BJ (cell line): ENCODE measurements at places on chromosomes 12 and 14.
A peak's percentile ranks its signal among the peaks of the same experiment; 100 is the strongest.

DNA sequence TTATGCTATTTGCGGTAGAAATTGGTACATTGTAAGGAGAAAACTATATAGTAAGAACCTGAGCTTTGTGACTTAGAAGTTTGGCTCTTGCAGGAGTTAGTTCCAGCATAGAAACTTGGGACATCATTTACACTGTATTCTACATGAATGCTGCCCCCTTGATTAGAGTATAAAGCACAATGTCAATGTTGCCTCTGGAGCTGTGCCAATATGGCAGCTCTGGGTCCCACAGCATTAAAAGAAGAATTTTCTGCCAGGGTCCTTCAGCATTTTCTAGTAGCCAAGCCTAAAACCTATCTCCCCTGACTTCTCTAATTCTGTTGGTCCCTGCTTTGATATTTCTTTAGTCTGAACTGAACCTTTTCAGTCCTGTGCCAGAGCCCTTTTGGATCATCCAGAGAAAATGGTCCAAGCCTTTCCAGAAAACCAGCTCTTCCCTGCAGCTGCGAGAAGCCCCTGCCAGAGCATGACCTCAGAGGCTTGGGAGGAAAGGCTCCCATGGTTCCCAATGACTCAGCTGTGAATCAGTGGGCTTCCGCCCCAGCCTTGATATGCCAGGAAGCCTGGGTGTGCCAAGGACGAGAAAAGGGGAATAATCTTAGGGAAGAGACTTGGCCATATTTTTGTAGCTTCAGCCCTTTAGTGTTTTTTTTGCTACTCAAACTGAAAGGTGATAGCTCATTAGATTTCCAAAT is 43.2 kb downstream of the PLEKHG7 start:
- peak; percentile 70 for DNase-seq

- DNase-seq: no peak
Measured at GRCh38 chr14:75297411-75298040, 18.9 kb downstream of the FOS start.

- DNase-seq: no peak
Measured at GRCh38 chr12:89350260-89350629, 2.1 kb downstream of the DUSP6 start.

GRCh38 chr12:109767456-109767855 is 53.8 kb downstream of the FAM222A start:
- DNase-seq: no peak

DNA sequence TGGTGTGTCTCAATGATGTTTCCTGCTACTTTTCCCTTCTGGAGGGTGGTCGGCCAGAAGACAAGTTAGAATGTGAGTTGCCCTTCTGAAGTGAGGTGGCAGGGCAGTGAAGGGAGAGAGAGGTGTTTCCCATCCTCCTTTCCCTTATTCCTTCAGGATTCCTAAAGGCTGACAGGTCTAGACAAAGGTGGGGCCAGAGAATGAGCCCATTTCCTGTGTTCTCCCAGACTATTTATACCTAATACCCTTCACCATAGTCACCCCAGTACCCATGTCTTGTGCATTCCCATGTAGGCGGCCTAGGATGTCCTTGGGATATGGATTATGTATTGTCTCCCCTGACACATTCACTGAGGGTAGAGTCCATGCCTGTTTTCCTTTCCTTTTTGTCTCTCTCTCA is 7.0 kb downstream of the DGKA start:
- no peak for DNase-seq

DNA sequence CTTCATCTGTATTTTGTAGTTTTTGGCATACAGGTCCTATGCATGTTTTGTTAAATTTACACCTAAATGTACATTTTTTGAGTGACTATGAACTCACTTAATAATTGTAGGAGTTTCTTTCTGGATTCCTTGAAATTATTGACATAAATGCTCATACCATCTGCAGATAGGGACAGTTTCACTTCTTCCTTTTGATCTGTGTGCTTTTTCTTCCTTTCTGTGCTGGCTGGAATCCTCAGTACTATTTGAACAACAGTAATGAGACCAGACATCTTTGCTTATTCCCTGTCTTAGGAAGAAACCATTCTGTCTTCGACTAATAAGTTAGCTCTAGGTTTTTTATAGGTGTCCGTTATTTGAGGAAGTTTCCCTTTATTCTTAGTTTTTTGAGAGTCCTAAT is 110.3 kb downstream of the ADGRD1 start:
- DNase-seq: no peak

DNA sequence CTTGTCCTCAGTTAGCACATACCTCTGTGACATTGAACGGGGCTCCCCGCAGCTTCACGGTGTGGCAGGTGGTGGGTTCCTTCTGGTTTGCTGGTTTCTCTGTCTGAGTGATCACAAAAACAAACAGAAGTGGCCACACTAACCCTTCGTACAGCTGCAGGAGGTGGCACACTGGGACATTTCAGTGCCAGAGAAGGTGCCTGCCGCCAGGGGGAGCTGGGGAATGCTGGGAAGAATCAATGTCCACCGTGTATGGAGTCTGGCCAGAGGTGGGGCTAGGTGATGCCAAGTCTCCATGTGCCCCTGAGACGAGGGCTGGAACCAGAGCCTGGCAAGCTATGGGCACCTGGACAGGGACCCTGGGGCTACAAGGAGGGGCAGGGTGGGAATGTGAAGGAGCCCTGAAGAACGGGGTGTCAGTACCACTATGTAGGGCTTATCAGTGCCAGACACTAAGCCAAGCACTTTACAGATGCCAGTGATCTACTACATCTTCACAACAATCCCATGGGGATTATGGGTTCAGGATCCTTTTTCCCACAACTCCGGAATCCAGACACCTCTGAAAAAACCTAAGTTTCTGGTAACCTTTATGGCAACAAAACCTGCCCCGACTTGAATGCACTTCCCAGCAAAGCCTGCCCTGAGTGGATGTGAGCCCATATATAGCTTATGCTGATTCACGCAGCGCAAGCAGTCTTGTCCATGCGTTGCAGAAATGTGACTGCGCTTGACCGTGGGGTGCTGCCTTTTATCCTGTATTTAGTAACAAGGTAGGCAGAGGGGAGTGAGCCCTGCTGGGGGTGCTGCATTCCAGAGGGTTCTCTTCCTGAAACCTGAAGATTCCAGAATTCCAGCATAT is 10.8 kb downstream of the RBM19 start:
- DNase-seq: no peak

- DNase-seq: peak; percentile 26
Measured at GRCh38 chr12:93419388-93420034, 22.2 kb downstream of the UBE2N start.

GRCh38 chr14:68088451-68088854 is 268.9 kb downstream of the RAD51B start:
- no peak for DNase-seq

DNA sequence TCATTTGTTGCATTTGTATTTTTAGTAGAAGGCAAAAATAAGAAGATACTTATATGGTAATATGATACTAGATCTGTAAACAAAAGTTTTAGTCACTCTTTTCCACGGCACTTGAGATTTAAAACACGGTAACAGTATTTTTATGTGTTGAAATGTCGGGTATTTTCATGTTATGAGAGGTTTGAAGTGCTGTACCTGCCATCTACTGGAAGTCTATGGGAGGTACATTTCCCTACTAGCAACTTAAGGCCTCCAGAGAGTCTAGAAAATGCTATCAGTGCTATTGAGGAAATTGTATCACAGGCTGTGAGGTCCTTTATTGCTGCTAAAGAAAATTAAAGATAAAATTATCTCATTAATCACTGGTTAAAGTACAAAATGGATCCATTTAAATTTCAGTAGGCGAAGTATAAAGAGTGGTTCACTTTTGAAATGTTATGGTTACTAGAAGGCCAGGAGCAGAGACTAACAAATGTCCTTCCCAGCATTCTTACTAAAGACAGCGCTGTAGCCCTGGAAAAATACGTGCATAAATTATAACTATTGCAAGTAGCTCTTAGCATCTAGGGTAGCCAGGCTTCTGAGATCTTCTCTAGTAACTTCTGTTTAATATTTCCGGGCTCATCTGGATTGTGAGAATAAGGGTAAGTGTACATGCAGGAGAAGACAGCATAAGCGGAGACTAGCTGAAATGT is 77.6 kb upstream of the PRKD1 start:
- DNase-seq: peak; percentile 23

GRCh38 chr12:46459861-46460545 is 87.4 kb upstream of the SLC38A2 start:
- DNase-seq: no peak

DNA sequence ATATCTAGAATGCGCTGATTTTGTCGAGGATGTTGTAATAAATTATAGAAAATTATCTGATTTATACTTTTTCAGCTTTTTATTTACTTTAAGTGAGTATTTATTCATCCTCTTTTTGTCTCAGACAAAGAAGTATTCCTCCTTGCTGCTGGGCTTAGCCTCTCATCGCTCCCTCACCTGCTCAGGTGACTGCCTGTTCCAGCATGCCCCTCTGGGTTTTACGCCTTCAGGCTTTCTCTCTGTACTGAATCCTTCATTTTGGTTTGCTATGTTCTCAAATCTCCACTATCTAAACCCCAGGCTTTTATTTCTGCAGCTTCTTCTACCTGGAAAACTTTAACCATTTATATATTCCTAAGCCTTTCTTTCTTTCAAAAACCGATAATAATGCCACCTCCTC is 1650.9 kb upstream of the SEL1L start:
- DNase-seq: no peak

DNA sequence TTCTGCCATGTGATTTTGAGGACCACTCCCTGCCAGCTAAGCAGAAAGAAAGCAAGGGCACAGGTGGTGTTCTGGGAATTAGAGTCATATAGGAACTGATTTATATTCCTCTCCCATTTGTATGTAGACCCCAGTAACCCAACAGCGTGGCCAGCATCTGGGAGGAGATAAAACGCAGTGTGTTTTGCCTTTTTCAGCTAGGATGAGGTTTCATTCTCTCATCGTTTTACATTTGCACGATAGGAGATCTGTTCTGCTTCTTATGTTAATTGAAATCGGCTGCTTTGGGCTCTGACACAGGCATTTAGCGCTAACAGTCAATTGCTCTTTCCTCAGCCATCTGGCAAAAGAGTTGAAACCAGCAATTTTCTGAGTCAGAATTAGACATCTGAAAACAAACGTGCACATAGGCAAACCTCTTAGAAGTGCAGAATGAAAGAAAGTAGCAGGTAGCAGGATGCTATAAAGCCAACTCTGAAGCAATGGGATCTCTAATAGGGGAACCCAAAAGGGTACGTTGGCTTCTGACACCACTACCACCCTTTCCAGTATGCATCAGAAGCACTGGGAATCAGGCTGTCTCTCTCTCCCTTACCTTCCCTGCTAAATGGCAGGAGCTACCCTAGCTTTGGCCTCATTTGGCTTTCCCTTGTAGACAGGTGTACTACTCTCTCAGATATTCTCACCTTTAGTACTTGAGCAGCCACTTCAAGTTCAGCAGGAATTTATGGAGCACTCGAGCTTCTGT is 219.1 kb downstream of the PHLDA1 start:
- DNase-seq: peak; percentile 63

DNA sequence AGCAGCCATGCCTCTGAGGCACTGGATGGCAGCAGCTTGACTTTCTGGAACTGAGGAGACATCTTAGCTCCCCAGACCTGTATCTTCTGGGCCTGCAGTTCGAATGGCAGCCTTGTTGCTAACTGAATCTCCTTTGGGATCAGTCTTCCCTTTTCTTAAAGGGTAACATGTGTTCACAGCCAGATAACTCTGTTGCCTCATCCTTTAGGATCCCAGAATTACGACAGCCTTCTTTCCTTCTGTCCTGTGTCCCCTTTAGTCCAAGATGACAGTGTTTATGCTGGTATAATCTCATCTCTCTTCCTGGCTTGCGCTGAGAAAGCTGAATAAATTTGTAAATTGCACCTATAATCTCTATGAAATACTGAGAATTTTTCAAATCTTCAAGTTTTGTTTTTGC is 9.1 kb upstream of the ERC1 start:
- DNase-seq: no peak

- no peak for DNase-seq
Measured at GRCh38 chr12:106141452-106141851, 2.7 kb upstream of the NUAK1 start.

DNA sequence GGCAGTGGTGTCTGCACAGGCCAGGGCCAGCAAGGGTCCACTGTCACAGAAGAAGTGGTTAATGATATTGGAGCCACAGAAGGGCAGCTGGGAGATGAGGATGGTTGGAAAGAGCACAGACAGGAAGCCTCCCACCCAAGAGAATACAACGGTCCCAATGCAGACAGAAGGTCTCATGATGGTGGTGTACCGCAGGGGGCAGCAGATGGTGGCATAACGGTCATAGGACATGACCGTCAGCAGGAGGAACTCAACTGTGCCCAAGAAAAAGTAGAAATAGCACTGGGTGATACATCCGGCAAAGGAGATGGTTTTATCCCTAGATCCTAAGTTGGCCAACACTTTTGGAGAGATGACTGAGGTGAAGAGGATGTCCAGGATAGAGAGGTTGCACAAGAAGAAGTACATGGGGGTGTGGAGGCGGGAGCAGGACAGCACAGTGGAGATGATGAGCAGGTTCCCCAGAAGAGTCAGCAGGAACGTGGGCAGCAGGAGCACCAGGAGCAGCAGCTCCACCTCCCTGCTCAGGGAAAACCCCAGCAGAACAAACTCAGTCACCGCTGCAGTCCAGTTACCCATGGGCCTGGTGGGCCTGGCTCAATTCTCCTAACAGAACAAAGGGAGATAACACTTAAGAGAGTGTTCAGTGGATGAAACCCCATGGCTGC is 9.8 kb downstream of the OR6J1 start:
- DNase-seq: no peak

GRCh38 chr12:72100854-72101253 is 162.2 kb downstream of the TPH2 start:
- no peak for DNase-seq

DNA sequence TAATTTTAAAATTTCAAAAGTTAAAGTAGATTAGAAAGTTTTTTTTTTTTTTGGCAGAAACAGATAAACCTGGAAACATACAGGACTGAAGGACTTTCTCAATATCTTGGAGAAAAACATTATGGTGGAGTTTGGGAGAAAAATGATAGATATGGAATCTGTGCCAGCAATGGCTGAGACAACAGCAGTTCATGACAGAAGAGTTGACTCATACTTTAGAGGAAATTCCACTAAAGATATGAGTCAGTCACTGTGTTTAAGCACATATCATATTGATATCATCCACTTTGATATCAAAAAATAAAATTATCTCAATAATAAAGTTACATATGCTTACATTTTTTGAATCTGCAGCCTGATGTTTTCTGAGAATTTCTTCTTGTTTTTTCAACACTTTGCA is 193.9 kb upstream of the OR4E1 start:
- DNase-seq: no peak

- no peak for DNase-seq
Measured at GRCh38 chr14:64201921-64202545, 92.1 kb downstream of the ESR2 start.

- no peak for DNase-seq
Measured at GRCh38 chr12:90897316-90897715, 57.7 kb downstream of the CCER1 start.
